ENCODE measurements at places on chromosomes 13 and 19.

DNA sequence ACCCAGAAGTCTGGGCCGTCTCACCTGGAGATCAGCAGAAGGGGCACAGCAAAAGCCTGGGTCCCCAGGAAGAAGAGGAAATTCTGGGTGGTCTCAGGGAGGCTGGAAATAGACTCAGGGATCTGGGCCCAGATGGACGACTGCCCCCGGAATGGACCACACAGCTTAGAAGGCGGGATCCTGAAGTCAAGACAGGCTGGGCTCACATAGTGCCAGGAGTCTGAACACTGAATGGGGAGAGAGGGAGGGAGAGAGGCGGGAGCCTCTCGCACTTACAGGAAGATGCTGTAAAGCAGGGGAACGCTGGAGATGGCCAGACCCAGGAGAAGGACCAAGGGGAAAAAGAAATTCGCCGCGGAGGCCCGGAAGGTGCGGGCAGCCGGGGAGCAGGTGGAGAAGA lies 1.3 kb upstream of the LENG1 start:
- DNase-seq, result no peak

GRCh38 chr19:55251341-55252081 lies 7.3 kb downstream of the PPP6R1 start:
- DNase-seq, result peak; percentile 47

- DNase-seq, result no peak
Observed at GRCh38 chr19:48230555-48231129, 25.1 kb downstream of the CARD8 start.

GRCh38 chr19:6568010-6568526 lies 22.9 kb downstream of the CD70 start:
- DNase-seq, result no peak

DNA sequence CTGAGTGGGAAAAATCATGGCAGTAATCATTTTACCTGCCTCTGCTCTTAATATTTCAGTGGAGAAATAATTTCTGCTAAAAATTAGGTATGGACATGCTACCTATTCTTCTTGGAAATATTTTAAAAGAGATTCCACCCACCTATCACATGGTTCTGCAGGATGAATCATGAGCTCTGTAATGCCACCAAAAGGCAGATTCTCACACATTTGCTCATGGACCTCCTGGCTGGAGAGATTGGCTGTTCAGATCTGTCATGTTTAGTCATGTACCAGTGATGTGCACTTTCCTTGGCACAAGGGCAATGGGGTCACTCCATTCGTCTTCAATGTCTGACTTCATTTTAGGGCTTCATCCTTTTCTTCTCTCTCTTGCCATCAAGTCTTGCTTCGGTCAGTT lies 101.8 kb upstream of the MBNL2 start:
- DNase-seq, result no peak

GRCh38 chr19:29269641-29270040 lies 56.7 kb upstream of the UQCRFS1 start:
- no peak for DNase-seq

GRCh38 chr19:31678421-31678820 lies 329.2 kb upstream of the TSHZ3 start:
- no peak for DNase-seq

DNA sequence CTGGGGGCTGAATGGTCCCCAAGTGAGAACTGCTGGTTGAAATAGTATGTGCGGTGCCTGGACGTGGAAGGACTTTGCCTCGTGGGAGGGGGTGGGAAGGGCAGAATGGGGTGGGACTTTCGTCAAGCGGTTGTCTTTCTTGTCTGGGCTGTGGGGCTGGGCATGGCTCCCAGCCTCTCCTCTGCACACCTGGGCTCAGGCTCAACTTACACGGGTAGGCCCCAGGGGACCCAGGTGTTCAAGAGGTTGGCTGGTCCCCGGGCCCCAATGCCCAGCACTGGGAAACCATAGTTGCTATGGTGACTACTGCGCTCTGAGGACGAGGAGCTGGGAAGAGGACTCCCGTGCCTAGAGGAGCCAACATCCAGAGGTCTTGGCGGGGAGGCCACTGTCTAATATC lies 7.3 kb downstream of the NWD1 start:
- DNase-seq, result no peak

GRCh38 chr13:107217251-107217650 lies 649.3 kb upstream of the ARGLU1 start:
- DNase-seq, result no peak

GRCh38 chr19:58409010-58409790 lies 751 bp downstream of the ZNF584 start:
- no peak for DNase-seq

DNA sequence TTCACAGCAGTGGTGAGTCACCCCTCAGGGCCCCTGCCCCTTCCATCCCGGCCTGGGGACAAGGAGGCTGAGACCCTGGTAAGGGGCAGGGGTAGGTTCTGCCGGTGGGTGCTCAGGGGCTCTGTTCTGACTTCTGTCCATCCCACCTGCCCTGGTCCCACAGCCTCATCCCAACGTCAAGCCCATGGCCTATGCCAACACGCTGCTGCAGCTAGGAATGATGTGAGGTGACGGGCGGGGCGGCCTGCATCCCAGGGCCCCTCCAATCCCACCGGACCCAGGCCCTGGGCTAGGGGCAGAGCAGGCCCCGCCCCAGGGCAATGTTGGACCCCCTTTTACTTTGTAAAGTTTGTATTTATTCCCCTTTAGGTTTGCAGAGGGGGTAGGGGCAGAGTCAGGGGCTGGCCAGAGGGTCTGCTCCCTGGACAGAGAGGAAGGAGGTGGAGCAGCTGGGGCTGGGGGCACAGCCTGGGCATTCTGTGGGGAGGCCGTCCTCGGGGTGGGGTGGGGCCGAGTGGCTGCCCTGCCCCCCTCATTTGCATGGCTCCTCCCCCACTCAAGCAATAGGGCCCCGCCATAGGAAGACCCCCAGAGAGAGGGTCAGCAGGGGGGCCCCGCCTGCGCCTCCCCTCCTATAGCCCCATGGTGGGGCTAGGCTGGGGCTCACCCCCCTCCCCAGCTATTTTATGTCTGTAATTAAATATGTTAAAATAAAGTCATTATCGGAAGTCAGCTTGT lies 23.1 kb downstream of the CCDC8 start:
- no peak for DNase-seq

DNA sequence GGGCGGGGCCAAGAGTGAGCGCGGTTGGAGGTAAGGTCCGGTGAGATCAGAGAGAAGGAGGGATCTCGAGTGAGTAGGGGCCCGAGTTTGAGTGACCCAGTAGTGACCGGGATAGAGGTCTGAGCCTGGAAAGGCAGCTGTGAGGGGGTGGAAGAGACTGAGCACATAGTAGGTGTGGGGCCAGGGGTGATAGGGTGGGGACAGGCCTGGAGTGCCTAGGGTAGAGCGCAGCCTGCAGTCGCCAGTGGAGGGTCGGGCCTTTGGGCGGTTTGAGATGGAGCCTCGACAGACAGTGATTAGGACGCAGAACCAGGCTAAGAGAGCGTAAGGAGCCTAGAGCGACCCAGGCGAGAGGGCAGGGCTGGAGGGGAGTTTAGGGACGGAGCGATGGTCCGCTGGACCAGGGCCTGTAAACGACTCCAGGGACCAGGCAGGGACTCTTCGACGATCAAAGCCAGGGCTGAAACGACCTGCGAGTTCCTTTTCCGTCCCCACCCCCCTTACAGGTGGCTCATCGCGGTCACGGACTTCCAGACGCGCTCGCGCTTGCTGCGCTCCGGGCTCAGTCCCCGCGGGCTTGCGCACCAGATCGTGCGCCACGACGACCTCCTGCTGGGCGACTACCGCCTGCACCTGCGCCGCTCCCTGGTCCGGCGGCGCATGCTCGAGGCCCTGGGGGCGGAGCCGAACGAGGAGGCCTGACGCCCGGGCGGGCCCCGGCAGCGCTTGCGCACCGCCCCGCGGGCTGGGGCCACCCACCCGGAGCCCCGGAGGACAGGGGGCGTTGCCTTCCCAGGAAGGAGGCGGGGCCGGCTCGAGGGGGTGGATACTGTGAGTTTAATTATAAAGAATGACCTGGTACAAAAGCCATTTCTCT lies 9.4 kb downstream of the C19orf81 start:
- peak; percentile 47 for DNase-seq

- DNase-seq, result no peak
Observed at GRCh38 chr19:16462757-16463250, 9.0 kb downstream of the EPS15L1 start.

- DNase-seq, result no peak
Observed at GRCh38 chr19:10305139-10305806, 4.3 kb downstream of the ZGLP1 start.

DNA sequence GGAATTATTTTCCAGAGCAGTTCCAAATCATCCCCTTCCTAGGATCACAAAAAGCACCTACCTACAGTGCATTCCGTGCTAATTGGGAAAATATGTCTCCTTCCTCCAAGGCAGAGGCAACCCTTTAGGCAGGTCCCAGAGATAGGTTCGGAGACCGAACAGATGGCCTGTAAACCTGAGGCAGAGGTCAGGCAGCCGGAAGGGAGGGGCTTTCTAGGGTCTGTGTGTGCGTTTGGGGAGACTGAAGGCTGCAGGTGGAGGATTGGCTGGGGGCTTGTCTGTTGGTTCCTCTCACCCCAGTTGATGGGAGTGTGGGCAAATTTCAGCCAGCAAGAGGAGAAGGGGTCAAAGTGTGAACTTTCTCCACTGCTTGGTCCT lies 7.1 kb downstream of the KCNN4 start:
- no peak for DNase-seq

DNA sequence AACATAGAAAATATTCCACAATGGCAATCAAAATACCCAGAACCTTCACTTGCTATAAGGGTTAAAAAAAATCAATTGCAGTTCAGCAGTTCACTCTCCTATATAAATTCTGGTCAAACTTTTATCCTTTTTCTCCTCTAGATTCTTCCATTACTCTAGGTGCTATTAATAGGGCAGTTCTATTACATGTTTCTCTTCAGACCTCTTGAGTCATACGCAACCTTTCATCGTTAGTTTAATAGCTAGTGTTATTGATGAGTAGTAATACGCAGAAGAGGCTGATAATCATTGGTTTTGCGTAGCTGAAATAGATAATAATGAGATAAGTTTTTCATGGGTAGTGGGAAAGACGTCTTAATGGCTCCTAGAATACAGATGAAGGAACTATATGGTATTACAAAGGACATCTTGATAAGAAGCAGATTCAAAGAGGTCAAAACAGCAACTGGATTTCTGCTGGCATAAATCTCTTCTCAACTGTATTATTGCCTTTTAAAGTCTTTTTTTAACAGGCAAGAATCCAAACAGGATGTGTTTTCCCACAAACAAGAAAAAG lies 118.3 kb upstream of the STARD13 start:
- no peak for DNase-seq

- no peak for DNase-seq
Observed at GRCh38 chr19:52190487-52191293, 838 bp downstream of the PPP2R1A start.
